ENCODE measurements at places on chromosomes 2 and 18. TPM values are rescaled to one million over a fixed set of nuclear protein-coding genes. Genes with fewer than 3 reads are reported as not detected.
A peak's percentile ranks its signal among the peaks of the same experiment; 100 is the strongest.

DNA sequence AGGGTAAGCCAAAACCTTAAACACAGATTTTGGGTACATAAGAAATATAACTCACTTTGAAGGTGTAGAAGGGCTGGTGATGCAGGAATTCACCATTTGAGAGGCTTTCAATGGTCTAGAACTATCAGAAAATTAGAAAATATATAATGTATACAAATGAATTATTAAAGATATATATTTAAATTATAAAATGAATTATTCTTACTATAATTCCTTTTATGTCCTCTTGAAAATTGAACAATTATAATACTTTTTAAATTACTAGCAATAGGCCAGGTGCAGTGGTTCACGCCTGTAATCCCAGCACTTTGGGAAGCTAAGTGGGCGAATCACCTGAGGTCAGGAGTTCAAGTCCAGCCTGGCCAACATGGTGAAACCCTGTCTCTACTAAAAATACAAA lies 60.7 kb downstream of the VIL1 start:
- no peak for DNase-seq

GRCh38 chr2:120818441-120818920 lies 82.8 kb downstream of the GLI2 start:
- no peak for DNase-seq

GRCh38 chr2:221529177-221529942 lies 42.7 kb downstream of the EPHA4 start:
- DNase-seq = peak; percentile 17

- DNase-seq = no peak
Observed at GRCh38 chr18:76468345-76469304, 26.4 kb downstream of the ZNF516 start.

DNA sequence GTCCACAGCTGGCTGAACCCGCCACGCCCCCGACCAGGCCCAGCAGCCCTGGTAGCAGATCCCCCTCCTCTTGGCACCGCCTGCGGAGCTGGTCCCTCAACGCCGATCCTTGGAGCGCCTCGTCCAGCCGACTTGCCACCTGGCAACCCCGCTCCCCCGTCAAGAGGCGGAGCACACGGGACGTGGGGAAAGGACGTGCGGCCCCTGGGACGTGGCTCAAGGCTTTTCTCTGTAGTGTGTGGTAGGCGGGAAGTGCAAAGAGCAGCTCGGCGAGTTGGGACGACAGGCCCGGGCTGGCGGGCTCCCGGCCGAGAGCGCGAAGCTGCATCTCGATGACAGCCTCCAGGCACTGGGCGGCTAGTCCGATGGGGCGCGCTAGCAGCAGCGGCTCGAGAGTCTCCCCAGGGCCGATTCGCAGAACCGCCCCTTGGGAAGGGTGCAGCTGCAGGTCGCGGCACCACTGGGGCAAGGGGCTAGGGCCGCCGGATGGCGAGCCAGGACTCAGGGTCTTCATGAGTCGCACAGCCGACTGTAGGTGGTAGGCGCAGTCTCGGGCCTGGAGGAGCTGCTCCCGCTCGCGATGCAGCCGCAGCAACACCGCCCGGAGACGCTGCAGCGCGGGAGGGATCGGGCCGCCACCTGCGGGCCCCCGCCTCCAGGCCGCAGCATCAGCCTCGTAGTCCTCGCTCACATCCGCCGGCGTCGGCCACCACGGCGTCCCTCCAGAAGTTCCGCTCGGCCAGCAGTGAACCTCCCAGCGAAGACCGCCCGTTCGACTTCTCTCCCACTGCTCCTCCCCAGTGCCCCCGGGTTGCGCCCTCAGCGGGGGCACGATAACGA lies 617 bp downstream of the CCDC142 start:
- no peak for DNase-seq

DNA sequence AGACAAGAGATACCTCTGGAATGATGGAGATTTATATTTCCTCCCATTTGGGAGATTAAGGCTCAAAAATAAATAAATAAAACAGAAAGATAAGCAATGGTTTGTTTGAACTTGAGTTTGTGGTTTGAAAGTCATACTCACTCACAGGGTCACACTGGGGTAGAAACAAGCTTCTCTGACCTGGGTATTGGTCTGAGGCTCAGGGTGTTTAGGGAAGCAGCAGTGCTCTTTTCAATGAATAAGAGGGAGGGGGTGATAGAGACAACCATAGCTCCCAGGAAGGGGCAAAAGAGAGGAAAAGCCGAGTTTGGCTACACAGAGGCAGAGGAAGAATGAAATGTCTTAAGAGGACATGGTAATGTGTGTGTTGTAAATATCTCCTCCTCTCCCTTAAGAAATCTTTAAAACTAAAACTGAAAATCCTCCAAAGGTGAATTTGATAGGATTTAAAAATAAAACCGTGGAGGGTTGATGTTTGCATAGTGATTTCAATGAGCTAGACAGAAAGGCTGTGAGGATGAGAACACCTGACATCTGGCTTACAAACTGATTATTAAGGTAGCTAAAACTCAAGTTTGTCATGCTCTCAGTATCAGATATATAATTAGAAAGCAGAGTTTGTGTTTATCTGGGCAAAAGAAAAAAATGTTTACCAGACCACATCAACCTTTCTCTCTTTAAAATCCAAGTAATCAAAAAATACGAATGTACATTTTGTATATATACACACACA lies 159.9 kb upstream of the TMEFF2 start:
- no peak for DNase-seq

GRCh38 chr18:5600378-5601071 lies 56.7 kb upstream of the EPB41L3 start:
- no peak for DNase-seq

DNA sequence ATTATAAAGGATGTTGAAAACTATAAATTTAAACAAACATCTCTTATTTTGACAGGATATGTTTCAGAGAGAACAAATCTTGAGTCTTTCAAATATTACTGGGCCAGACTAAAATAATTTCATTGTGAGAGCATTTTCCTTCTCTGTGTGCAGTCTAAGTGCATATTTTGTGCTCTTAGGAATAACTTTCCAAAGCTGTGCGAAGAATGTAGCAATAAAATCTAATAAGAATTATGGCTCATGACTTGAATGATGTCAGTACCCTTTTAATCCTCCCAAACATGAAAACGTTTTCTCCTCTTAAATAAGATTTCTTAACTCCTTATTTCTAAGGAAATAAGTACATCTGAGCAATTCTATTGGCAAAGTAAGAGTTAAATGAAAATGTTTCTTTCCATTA lies 76.2 kb upstream of the EFEMP1 start:
- DNase-seq = no peak

DNA sequence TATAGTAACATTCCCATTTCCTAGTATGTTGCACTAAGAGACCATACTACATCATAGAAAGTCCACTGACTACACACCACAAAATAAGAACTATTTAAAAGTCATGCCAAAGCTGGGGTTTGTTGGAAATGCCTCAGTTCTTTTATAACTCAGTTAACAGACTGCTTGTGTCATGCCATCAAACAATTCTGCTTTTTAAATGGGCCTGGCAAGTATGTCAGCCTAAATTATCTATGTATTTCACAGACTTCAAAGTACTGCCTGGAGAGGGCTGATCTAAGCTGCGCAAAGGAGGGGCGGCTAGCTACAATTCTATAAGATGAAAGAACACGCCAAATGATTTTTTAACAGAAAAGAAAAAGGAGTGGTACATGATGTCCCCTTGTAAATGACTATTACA lies 49.6 kb downstream of the FARSB start:
- no peak for DNase-seq

GRCh38 chr18:27378431-27379095 lies 193.5 kb upstream of the CHST9 start:
- DNase-seq = no peak

DNA sequence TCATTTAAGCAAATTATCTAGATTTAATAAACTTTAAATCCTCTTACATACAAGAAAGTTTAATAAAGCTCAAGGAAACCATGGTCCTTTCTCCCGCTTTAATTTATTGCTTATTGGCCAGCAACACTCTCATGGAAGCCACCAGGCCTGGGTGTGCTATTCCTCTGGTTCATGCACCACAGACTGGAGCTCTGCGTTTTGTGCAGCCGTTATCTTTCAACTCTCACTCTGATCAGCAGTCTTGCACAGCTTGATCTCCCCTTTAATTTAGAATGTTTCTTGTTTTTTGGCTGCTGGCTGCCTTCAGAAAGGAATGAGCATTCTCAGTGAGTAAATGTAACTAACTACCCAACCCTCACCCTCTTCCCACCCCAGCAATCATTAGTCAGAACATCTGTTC lies 318.7 kb downstream of the MEIS1 start:
- DNase-seq = no peak

GRCh38 chr2:101362316-101362715 lies 25.0 kb downstream of the CREG2 start:
- DNase-seq = no peak

DNA sequence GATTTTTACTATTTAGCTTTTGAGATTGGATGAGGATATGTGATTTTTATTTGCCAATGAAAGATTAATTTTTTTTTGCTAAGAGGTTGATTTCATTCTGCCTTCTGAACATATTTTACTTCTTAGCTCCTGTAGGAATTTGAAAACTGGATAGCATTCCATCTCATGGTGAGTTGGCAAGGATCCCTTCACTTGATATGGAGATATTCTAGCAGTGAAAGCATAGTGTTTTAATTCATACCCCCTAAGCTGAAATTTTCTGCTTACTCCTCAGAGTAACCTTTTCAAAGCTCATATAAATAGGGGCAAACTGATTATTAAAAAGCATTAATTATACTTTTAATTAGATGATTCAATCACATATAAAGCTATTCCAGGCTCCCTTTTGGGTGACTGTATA lies 61.0 kb upstream of the KCNJ3 start:
- no peak for DNase-seq

DNA sequence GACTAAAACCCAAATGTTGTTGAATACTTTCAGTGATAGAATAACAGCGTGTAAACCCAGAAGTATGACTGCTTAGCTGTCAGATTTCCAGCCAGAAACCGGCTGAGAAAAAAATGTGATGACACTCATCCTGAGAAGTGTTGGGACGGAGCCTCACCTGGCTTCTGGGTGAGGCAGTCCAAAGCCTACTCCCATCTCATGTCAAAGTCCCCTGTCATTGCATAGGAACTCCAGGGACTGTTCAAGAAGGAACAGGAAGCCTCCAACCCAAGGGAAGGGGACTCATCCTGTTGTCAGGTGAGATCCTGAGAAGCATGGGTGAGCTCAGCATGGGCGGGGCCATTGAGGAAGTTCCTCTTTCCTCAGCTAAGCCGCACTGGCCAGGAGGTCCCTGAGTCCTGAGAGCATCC lies 11.3 kb upstream of the CHRNA1 start:
- no peak for DNase-seq

- no peak for DNase-seq
Observed at GRCh38 chr2:38191516-38191915, 115.6 kb upstream of the CYP1B1 start.

DNA sequence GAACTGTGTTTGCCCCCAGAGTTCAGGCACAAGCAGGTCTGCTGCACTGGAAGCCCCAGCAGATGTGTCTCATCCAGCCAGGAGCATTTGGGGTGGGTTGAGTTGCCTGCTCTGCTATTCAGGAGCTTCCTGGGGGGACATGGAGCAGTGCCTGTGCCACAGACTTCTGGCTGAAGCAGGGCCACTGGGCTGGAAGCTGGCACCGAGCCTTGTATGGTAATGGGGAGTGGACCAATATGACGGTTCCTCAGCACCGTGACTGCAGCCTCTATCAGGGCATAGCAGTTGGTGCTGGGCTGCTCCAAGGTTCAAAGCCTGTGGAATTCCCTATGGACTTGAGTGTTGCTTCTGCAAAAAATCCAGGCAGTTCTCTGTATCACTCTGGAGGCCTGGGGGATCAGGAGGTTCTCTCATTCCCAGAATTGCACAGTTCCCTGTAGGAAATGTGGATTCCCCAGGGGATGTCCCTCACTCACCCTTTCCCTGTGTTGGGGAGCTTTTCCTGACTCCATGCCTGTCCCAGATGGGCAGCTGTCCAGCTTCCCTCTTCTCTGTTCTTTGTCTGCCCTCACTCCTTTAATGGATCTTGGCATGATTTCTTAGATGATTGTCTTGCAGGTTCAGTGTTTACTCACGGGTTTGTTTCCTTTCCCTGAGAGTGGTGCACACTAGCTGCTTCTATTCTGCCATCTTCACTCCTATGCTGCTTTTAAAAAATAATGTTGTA lies 37.2 kb upstream of the THSD7B start:
- DNase-seq = no peak

GRCh38 chr18:68233018-68233417 lies 481.9 kb downstream of the TMX3 start:
- no peak for DNase-seq

GRCh38 chr2:145265244-145265643 lies 745.3 kb upstream of the ZEB2 start:
- no peak for DNase-seq

DNA sequence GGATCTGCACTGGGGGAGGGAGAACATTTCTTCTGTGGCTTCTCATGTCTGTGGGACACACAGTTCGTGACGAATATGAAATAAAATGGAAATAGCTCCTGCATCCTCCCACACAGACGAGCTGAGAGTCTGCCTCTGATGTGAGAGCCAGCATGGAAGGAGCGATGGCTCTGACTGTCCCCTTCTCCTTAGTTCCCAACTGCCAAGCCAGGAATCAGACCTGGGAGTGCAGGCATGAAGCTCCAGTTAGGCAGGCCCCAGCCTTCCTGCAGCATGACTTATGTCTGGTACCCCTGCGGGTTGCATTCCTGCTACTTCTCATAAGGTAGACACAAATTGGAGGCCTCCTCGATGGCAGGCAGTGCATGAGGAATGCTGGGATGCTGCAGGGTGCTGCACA lies 56.2 kb downstream of the PRKCE start:
- DNase-seq = no peak

GRCh38 chr2:100029460-100029859 lies 112.9 kb downstream of the AFF3 start:
- no peak for DNase-seq

DNA sequence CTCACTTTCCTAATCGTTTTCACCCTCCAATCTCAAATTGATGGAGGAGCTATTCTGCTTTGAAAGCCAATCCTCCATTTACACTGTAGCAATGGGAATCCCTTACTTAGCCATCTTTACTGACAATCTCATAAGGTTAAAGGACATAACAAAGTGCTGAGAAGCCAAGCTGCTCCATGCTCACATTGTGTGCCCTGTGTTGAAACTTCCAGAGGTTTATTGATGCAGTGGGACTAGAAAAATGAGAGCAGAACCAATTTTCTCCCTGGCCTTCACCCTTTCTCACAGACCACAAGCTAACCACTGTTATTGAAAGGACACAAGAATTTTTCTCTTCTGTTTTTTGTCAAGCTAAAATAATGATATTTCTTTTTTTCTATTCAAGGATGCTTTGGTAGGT lies 63.8 kb downstream of the CSRNP3 start:
- no peak for DNase-seq

DNA sequence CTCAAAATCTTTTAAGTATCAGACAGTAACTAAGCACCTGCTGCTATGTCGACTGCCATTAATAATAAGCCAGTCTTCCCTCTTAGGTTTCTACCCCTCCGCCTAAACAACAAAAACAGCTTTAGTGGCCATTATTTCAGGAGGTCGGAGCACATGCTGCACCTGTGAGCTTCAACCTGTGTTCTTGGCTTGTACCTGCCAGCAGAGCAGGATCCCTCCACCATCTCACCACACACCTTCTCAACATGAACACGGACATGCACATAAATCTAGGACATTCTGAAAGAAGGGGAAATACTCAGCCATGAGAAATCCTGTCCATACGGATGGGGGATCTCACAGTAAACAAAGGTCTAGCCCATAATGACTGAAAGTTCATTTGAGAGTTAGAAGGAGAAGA lies 3.7 kb downstream of the CYB5A start:
- no peak for DNase-seq

The SERPINB12 gene
- polyA plus RNA-seq = not detected

The NTSR2 gene
- polyA plus RNA-seq = 0.10 TPM

The RBKS gene
- polyA plus RNA-seq = 4.6 TPM

The PRKAG3 gene
- polyA plus RNA-seq = not detected

The C18orf54 gene
- 0.45 TPM for polyA plus RNA-seq

The SLC16A14 gene
- 0.87 TPM for polyA plus RNA-seq
